Germinal center (tissue), 1 donor: ENCODE measurements at places on chromosomes 1 and 21.

DNA sequence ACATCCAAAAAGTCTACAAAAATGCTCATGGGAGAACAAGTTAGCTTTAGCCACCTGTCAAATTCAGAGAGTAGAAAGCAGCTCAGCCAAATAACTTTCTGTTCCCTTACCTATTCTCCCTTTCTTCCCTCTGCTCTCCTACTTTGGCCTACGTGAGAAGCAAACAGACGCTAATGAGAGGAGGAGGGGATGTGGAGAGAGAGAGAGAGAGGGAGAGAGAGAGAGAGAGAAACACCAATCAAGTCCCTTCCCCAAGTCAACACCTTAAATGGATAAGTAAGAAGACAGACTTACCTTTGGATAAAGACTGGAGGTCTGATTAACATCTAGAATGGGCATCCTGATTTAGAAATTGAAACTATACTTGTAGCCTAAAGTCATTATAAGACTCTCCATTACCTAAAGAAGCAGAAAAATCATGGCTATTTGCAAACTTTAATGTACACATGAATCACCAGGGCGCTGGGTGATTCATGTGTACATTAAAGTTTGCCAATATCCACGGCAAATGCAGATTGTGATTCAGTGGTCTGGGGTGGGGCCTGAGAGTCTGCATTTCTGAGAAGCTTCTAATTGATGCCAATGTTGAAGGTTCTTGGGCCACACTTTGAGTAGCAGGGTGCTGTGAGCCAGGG is 13.1 kb upstream of the DUSP12 start:
- no peak for DNase-seq

GRCh38 chr21:42379426-42380215 is 13.3 kb upstream of the TFF1 start:
- peak; percentile 64 for DNase-seq

DNA sequence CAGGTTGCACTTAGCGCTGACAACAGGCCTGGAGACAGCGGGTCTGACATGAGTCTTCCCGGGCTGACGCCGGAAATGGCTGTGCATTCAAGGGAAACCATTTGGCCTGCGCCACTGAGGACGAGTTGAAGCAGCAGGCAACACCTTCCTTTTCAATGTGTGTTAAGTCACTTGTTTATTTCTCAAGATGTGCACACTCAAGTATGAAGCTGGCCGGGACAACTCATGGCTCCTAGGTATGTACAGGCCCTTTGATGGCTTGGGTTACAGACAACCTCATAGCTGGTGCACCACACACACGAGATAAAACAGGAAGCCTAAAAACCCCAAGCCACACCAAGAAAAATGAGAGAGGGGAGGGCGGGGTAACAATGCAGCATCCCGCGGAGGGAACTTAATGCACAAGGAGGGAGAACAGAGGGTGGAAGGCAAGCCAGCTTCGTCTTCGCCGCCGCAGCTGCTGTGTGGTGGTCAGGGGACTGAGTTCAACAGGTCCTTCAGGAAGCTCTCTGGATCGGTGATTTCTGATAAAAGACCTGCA is 118.0 kb upstream of the IFFO2 start:
- no peak for DNase-seq

DNA sequence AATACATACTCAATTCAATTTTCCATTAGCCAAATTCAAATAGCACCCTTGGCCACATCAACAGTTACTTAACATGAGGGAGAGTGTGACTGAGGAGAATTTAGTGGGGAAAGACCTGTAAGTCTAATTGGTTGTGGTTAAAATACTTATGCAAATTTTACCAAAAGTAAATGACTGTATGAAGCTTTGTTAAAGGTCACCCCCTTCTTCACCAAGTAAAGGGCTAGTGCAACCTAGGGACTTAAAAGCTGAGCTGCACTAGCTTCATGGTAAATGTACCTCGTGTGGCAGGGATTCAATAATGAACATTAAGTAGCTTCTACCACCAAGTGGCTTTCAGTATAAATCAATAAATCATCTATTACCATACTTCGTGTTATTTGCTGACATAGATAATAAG is 372.0 kb downstream of the NTNG1 start:
- no peak for DNase-seq

DNA sequence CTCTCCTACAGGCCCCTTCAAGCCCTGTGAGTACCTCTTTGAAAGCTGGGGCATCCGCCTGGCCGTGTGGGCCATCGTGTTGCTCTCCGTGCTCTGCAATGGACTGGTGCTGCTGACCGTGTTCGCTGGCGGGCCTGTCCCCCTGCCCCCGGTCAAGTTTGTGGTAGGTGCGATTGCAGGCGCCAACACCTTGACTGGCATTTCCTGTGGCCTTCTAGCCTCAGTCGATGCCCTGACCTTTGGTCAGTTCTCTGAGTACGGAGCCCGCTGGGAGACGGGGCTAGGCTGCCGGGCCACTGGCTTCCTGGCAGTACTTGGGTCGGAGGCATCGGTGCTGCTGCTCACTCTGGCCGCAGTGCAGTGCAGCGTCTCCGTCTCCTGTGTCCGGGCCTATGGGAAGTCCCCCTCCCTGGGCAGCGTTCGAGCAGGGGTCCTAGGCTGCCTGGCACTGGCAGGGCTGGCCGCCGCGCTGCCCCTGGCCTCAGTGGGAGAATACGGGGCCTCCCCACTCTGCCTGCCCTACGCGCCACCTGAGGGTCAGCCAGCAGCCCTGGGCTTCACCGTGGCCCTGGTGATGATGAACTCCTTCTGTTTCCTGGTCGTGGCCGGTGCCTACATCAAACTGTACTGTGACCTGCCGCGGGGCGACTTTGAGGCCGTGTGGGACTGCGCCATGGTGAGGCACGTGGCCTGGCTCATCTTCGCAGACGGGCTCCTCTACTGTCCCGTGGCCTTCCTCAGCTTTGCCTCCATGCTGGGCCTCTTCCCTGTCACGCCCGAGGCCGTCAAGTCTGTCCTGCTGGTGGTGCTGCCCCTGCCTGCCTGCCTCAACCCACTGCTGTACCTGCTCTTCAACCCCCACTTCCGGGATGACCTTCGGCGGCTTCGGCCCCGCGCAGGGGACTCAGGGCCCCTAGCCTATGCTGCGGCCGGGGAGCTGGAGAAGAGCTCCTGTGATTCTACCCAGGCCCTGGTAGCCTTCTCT is 23.5 kb downstream of the UBE2T start:
- no peak for DNase-seq

DNA sequence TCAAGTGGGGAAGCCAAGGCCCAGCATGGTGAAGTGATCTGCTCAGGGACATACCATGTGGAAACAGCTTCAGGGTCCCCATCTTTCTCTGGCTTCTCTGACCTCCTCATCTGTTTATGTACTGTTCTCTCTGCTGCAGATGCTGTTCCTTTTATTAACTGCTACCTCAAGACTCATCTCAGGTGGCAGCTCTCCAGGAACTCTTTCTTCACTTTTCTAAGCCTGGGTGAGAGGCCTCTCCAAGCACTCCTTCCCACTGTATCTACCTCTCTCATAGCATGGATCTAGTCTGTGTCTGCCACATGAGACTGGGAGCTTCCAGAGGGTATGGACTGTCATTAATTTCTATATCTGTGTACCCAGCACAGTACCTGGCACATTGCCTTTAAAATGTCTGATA is 73.4 kb upstream of the PPM1J start:
- no peak for DNase-seq

DNA sequence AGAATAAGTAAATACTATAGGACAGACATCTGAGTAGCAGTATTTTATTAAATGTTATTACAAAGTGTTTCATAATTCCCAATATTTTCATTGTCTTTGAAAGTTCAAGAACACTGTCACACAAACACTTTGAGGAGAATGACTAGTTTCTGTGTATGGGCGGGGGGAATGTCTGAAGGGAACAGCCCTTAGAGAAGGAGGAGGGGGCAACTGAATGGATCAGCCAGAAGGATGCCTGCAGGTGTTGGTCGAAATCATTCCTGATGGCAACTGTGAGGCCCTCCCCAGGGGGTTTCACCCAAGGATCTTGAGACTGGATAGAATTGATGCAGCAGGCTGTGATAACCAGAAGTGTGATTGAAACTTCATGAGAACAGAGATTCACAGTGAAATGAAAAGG is 223.2 kb upstream of the C1orf87 start:
- no peak for DNase-seq

- DNase-seq = no peak
Observed at GRCh38 chr1:24771574-24771973, 26.3 kb downstream of the CLIC4 start.

DNA sequence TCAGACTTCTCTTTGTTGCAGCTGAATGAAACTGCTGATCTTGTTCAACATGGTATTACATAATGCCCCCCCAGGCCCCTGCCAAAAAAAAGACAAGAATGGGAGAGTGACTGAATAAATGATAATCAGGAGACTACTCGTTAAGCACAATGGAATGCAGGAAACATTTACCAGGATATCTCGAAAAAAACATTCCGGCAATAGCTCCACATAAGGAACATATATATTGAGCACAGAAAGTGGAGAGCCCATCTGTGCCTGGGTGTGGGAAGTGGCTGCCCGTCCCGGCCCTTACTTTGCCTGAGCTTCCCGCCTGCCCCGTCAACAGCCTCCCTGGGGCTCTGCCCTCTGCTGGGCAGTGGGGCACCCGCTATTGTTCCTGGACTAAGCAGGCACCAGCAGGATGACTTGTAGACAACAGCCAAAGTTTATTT is 13.3 kb downstream of the TRIM11 start:
- DNase-seq = no peak

- no peak for DNase-seq
Observed at GRCh38 chr1:162458236-162458635, 39.4 kb upstream of the UHMK1 start.

DNA sequence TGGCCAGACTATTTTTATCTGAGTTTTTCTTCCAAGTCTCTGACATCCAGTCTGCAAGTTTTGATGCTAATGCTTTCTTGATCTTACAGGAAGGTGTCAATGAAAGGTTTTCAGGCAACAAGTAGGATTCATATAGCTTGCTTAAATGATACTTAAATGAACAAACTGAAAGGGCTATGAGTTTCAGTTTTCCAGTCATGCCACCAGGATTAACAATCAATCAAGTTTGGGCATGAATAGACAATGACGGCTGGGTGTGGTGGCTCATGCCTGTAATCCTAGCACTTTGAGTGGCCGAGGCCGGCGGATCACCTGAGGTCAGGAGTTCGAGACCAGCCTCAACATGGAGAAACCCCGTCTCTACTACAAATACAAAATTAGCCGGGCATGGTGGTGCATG is 34.3 kb upstream of the SLC16A1 start:
- DNase-seq = no peak

DNA sequence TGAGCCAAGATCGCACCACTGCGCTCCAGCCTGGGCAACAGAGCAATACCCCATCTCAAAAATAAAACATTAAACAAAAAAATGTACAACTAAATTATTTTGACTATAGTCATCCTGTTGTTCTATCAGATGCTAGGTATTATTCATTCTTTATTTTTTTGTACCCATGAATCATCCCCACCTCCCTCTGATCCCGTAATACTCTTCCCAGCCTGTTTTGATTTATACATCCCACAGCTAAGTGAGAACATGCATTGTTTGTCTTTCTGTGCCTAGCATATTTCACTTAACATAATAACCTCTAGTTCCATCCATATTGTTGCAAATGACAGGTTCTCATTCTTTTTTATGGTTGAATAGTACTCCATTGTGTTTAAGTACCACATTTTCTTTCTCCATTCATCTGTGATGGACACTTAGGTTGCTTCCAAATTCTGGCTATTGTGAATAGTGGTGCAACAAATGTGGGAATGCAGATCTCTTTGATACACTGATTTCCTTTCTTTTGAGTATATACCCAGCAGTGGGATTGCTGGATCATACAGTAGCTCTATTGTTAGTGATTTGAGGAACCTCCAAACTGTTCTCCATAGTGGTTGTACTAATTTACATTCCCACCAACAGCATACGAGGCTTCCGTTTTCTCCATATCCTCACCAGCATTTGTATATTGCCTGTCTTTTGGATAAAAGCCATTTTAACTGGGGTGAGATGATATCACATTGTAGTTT is 84.4 kb downstream of the MACF1 start:
- no peak for DNase-seq

DNA sequence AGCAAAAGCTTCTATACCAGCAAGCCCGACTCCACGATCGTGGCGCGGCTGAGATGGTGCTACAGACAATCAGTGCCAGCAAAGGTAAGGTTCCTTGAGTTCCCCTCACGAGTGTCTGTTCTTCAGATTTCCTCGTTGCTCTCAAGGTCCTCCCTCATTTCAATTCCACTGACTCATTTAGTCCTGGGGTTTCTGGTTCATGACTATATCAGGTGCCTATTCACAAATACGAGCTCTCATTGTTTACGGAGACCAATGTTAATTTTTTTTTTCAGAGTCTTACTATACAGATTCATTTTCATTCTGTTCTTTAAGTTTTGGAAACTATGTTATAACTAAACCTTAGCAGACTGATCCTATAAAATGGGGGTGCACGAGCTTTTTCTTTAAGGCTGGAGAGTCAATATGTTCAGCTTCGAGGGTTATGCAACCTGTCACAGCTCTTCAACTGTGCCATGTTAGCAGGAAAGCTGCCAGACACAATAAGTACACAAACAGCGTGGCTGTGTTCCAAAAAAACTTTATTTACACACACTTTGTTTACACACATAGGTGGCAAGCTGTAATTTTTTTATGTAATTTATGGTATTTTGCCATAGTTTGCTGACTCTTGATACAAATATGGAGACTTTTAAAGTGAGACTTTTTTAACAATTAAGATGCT is 134.3 kb downstream of the ZP4 start:
- DNase-seq = no peak

- DNase-seq = no peak
Observed at GRCh38 chr1:234660536-234661316, 50.7 kb upstream of the IRF2BP2 start.

- no peak for DNase-seq
Observed at GRCh38 chr1:66648901-66649595, 103.2 kb upstream of the DYNLT5 start.

DNA sequence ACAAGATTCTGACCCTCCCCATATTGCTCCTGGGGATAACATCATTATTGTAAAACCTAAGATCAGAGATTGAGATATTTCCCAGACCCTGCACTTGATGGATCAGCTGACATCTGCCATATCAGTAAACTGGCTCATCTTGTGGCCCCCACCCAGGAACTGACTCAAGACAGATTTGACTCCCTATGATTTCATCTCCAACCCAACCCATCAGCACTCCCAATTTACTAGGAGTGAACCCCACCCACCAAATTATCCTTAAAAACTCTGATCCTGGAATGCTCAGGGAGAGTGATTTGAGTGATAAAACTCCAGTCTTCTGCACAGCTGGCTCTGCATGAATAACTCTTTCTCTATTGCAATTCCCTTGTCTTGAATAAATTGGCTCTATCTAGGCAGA is 6.1 kb upstream of the CLCC1 start:
- no peak for DNase-seq

GRCh38 chr1:6657138-6657537 is 32.5 kb downstream of the THAP3 start:
- DNase-seq = no peak

- DNase-seq = no peak
Observed at GRCh38 chr1:6134206-6134605, 45.9 kb downstream of the CHD5 start.
